ENCODE measurements at places on chromosomes 13 and 19.

DNA sequence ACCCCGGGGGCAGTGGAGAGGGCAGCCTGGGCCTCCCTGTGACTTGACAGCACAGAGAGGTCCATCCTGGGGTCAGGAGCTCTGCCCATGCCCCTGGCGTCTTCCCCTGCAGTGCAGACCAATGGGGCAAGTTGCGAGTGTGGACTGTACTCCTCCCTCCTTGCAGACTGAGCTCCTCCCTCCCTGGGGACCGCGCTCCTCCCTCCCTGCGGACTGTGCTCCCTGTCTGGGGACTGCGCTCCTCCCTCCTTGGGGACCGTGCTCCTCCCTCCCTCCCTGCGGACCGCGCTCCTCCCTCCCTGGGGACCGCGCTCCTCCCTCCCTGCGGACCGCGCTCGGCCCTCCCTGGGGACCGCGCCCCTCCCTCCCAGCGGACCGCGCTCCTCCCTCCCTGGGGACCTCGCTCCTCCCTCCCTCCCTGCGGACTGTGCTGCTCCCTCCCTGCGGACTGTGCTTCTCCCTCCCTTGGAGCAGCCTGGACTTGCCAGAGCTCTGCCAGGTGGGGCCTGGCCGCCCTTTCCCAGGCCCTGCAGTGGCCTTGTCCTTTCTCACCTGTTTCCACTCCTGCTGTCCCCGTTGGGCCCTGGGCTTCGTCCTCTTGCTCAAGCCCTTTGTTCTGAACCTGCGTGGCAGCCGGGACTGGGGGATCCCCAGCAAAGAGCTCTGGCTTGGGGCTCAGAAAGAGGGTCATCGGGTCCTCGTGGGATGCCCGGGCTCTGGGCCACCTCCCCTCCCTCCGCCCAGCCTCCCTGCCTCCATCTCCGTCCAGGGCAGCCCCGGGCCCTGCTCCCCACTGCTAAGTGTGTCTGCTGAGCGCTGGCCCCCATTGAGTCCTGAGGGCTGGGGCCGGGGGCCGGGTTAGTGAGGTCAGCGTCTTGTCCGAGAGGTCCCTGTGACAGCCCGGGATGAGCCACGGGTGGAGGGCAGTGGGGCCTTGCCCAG is 6.8 kb downstream of the GAMT start:
- no peak for DNase-seq

DNA sequence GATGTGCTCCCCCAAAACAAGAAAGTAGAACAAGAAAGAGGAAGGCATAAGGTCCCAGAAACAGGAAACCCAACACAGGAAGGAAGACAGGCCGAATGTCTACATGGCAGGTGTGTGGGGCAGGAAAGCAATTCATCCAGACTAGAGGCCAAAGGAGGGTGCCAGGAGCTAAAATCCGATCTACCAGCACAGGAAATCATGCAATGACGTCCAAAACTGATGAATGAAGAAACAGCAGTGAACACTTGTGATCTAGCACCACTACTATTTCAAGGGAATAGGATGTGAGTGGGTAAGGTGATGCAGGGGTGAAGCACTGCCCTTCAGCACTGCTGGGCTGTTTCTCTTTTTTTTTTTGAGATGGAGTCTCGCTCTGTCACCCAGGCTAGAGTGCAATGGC is 59.1 kb downstream of the DOCK9 start:
- no peak for DNase-seq

GRCh38 chr19:36169084-36169760 is 17.0 kb upstream of the COX7A1 start:
- no peak for DNase-seq

DNA sequence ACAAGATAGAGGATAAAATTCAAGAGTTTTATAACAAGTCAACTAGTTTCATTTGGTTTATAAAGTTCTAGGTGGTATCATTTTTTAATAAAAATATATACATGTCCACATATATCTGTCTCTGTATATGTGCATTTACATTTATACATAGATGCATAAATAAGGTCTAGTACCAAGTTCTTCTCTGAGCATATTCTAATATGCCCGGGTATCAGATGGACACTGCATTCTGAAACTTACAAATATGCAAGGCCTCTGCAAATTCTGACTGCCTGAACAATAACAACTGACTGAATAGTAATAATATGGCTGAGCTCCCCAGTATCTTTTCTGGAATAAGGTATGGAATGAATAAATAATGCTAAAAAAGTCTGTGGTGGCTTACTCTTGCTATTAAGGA is 304.8 kb downstream of the KLF12 start:
- DNase-seq = no peak

DNA sequence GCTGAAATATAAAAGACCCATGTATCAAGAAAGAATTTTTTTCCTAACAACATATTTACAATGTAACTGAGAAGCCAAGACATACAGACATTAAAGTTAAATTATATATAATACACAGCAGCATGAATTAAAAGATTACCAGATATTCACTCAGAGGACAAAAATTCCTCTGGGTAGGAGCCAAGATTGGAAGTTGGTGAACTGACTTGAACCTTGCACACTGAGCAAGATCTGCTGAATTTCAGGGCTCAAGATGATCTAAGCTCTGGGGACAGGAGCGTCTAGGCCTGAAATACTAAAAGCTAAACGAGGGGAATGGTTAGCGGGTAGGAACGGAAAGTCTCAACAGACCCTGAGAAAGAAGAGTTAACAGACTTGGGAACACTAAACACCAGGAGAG is 8.5 kb downstream of the FOXO1 start:
- DNase-seq = no peak

GRCh38 chr13:73054712-73055111 is 4.1 kb upstream of the KLF5 start:
- DNase-seq = no peak

- DNase-seq = peak; percentile 82
Measured at GRCh38 chr19:1507763-1508506, 4.9 kb downstream of the ADAMTSL5 start.

GRCh38 chr13:31896427-31896826 is 135.1 kb upstream of the FRY start:
- no peak for DNase-seq

- DNase-seq = no peak
Measured at GRCh38 chr19:38763795-38764220, 9.5 kb downstream of the LGALS7 start.

DNA sequence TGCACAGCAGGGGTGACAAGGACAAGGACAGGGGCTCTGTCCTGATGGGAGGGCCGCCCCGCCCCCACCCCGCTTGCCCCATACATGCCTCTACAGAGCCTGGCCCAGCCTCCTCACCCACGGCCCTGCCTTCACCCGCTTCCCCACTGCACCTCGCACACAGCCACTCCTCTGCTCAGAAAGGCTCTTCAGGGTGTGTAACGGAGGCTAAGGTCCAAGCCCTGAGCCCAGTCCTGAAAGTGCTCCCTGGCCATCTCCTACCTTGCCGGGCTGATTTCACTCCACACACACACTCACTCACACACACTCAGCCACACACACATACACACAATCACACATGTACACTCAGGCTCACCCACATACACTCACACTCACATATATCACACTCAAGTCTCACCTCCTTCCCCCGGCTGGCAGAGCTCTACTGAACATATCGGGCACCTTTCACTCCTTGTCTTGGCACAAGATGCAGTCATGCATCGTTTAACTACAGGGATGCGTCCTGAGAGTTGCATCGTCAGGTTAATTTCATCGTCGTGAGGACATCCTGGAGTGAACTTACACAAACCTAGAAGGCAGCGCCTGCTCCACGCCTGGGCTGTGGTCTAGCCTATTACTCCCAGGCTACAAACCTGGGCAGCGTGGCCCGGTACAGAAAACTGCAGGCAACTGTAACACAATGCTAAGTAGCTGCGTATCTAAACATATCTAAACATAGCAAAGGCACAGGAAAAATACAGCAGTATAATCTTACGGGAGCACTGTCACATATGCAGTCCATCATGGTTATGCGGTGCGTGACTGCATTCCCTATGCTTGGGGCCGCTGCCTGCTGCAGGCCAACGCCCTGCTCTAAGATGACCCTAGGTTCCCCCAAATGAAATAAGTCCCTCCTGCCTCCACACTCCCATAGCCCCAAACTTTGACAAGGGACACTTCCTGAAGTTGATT is 13.1 kb downstream of the EPS15L1 start:
- no peak for DNase-seq

GRCh38 chr13:22320991-22321390 is 650.1 kb downstream of the FGF9 start:
- no peak for DNase-seq

DNA sequence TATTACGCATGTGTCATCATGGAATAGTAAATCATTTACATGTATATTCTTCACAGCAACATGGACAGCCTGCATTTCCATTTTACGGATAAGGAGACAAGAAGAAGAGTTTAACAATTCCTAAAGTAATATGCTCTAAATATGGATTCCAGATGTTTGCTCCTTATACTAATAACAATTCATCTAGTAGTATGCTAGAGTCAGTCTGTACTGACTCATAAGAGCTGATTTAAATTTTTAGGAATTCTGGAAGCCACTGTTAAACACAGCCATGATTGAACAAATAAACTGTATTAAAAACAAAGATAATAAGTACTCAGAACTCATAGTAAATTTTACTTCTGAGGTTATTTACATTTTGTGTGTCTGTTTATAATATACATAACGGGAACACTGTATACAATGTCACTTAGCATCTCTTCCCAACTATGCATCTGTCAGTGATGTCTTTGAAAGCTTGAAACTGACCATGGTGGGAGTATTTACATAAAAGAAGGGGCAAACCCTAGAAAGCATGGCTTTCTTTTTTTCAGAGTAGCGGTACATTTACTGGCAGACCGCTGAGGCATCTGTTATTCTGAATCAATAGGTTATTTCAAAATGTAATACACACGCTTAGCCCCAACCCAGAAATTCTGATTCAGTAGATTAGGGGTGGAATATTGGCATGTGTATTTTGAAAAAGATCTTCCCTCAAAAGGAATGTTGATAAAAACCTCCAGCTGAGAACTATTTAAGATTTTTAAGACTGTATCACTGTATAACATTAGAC is 12.9 kb downstream of the ZC3H13 start:
- DNase-seq = no peak

- DNase-seq = no peak
Measured at GRCh38 chr13:99376924-99377323, 69.7 kb upstream of the GPR183 start.

GRCh38 chr19:48961051-48961649 is 4.0 kb upstream of the FTL start:
- DNase-seq = no peak

- DNase-seq = no peak
Measured at GRCh38 chr19:14943601-14944000, 2.3 kb downstream of the OR7C2 start.

GRCh38 chr13:67086260-67086659 is 143.9 kb downstream of the PCDH9 start:
- no peak for DNase-seq

GRCh38 chr13:29484236-29484635 is 111.3 kb downstream of the SLC7A1 start:
- DNase-seq = no peak

DNA sequence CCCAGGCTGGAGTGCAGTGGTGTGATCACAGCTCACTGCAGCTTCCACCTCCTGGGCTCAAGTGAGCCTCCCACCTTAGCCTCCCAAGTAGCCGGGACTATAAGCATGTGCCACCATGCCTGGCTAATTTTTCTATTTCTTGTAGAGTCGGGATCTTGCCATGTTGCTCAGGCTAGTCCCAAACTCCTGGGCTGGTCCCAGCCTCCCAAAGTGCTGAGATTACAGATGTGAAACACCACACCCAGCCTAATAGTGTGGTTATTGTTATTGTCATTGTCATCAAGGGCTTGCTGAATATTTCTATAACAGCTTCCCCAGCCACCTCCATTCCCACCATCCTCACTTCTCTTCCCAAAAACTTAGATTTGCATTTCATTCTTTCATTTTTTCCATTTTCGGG is 2.8 kb downstream of the OR2Z1 start:
- no peak for DNase-seq

DNA sequence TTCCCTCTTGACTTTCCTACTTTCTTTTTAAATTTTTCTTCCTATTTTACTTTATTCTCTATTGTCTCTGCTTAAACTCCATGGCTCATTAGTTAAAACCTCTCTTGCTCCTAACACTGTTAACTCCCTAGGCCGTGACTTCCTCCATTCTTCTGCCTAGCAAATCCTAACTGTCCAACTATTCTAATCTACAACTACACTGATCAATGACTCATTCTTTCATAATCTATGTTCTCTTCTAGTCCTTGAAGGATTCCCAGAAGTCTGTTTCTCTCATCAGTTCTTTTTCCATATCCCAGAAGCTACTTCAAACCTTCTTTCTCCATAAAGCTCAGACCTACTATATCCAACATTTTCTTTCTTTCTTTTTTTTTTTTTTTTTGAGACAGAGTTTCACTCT is 66.9 kb downstream of the MICU2 start:
- DNase-seq = no peak

- DNase-seq = no peak
Measured at GRCh38 chr19:29681422-29682235, 16.4 kb downstream of the PLEKHF1 start.

DNA sequence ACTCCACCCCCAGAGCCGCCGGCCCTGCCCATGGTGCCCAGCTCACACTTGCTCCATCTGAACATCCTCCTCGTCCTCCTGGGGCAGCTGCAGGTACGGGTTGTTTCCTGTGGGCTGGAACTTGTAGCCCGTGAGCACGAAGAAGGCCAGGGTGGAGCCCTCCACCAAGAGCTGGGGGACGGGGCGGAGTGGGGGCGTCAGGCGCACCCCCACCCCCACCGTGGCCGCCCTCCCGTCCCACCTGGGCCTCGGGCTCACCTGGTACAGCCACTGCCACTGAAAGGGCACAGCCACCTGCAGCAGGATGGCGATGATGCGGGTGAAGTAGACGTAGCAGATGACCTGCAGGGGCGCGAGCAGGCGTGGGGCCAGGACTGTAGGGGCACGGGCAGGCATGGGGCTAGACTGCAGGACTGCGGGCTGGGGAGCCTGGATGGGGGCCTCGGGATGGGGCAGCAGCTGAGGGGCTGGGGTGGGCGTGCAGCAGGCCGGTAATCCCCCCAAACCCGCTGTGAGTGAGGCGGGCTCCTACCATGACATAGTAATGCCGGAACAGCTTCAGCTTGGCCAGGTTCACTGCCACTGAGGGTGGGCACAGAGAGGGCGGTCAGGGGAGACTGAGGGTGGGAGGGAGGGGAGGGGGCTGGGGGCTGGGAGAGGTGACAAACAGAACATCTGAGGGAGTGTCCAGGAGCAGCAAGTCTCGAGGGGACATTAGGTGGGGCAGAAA is 6.3 kb downstream of the GPR108 start:
- DNase-seq = no peak

DNA sequence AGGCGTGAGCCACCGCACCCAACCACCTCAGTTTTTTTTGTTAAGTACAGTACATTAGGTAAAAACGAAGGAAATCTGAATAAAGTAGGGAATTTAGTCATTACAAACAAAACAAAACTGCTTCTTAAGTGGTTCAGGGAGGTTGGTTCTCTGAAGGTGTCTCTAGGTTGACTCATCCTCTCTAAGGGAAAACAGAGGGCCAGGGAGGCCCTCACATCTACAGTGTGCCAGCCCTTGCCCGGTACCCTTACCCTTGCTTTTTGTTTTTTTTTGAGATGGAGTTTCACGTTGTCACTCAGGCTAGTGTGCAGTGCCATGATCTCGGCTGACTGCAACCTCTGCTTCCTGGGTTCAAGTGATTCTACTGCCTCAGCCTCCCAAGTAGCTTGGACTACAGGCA is 17.2 kb upstream of the JUND start:
- no peak for DNase-seq
